ENCODE measurements at places on chromosomes 7 and 10. TPM values are rescaled to one million over a fixed set of nuclear protein-coding genes. Genes with fewer than 3 reads are reported as not detected.

ANXA7 gene
- 156 TPM for total RNA-seq

CLCN1 gene
- not detected for total RNA-seq

SEMA3E gene
- total RNA-seq, result not detected

CRHR2 gene
- not detected for total RNA-seq

CFAP43 gene
- 0.35 TPM for total RNA-seq

PNLIPRP1 gene
- total RNA-seq, result not detected

ETV1 gene
- 60.1 TPM for total RNA-seq

CCL26 gene
- not detected for total RNA-seq

OR6B1 gene
- not detected for total RNA-seq

SRRM3 gene
- total RNA-seq, result 1.7 TPM

PRTFDC1 gene
- 49.8 TPM for total RNA-seq

LEP gene
- not detected for total RNA-seq

TRIM24 gene
- total RNA-seq, result 24.2 TPM

FOXP2 gene
- not detected for total RNA-seq

GNGT1 gene
- not detected for total RNA-seq

PAPOLB gene
- 0.17 TPM for total RNA-seq

COL26A1 gene
- total RNA-seq, result 0.35 TPM

PSAP gene
- total RNA-seq, result 431 TPM

MPP7 gene
- total RNA-seq, result 1.5 TPM

FAM25G gene
- not detected for total RNA-seq

MAT1A gene
- total RNA-seq, result not detected

ENKUR gene
- 0.17 TPM for total RNA-seq

NUTM2B gene
- 1.0 TPM for total RNA-seq

DOCK1 gene
- total RNA-seq, result 37.3 TPM

BNIP3 gene
- total RNA-seq, result 33.2 TPM

PAXIP1 gene
- total RNA-seq, result 32.9 TPM

GRK5 gene
- total RNA-seq, result 58.2 TPM

GRM8 gene
- total RNA-seq, result 0.80 TPM

VSTM4 gene
- total RNA-seq, result 0.11 TPM

OGDHL gene
- 2.6 TPM for total RNA-seq

SDK1 gene
- 14.7 TPM for total RNA-seq

GPRIN2 gene
- total RNA-seq, result not detected

RBM20 gene
- 1.8 TPM for total RNA-seq

ZNF503 gene
- total RNA-seq, result 1.2 TPM

ZYX gene
- 130 TPM for total RNA-seq

NFE2L3 gene
- 8.5 TPM for total RNA-seq

VIPR2 gene
- total RNA-seq, result not detected

VGF gene
- total RNA-seq, result 14.4 TPM

VWDE gene
- 0.11 TPM for total RNA-seq

CTNNA3 gene
- total RNA-seq, result not detected

SLC29A4 gene
- 27.7 TPM for total RNA-seq

GJD4 gene
- total RNA-seq, result not detected

TYW1B gene
- 2.6 TPM for total RNA-seq

OPTN gene
- total RNA-seq, result 16.6 TPM

CACNA2D1 gene
- total RNA-seq, result 49.1 TPM

ABI1 gene
- 70.5 TPM for total RNA-seq

NPY gene
- total RNA-seq, result 34.4 TPM

RTKN2 gene
- 21.9 TPM for total RNA-seq

ZNF804B gene
- total RNA-seq, result not detected

NEUROD6 gene
- total RNA-seq, result not detected

SPDYE11 gene
- not detected for total RNA-seq

CPSF4 gene
- total RNA-seq, result 75.3 TPM

TBX20 gene
- total RNA-seq, result 1.8 TPM
